ENCODE measurements at places on chromosomes 3 and 15. TPM values are rescaled to one million over a fixed set of nuclear protein-coding genes. Genes with fewer than 3 reads are reported as not detected.

PRKCI gene
- polyA plus RNA-seq, result 9.0 TPM

NPAP1 gene
- not detected for polyA plus RNA-seq

CCDC80 gene
- polyA plus RNA-seq, result 20.3 TPM

ATP13A5 gene
- polyA plus RNA-seq, result 0.07 TPM

GRCh38 chr3:99504258-99504657, 134.1 kb upstream of the COL8A1 start:
- no peak for DNase-seq

DNA sequence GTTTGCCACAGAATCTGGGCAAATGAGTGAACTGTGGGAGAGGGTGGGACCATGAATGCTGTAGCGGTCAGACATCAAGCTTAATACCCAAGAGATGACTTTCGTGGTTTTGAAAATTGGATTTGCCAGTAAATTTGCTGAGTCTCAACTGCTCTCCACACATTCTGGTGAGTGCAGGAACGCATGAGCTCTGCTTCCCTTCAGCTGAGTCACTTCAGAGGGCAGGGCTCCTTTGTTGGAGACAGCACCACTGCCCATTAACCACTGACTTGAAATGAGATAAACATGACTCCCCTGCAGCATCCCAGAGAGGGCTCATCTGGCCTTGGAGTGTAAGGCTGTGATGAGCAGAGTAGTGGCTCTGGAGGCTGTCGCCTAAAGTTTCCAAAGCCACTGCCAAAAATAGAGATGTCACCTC, 22.6 kb downstream of the RARRES1 start:
- DNase-seq, result peak; percentile 36

IL20RB gene
- 0.57 TPM for polyA plus RNA-seq

DNA sequence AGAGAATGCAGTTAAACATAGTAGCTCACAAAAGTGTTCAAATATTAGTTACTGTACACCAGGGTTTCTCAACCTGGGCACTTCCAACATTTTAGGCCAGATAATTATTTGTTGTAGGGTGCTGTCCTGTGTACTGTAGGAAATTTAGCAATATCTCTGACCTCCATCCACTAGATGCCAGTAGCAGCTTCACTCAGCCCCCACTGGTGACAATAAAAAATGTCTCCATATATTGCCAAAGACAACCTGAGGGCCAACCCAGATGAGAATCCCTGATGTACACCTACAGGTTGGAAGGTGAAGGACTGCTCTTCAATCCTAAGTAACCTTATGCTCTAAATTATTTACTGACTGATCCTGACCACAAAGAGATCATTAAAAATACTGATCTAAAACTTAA, 32.5 kb downstream of the DCUN1D1 start:
- no peak for DNase-seq

CILP gene
- polyA plus RNA-seq, result 1.3 TPM

DNA sequence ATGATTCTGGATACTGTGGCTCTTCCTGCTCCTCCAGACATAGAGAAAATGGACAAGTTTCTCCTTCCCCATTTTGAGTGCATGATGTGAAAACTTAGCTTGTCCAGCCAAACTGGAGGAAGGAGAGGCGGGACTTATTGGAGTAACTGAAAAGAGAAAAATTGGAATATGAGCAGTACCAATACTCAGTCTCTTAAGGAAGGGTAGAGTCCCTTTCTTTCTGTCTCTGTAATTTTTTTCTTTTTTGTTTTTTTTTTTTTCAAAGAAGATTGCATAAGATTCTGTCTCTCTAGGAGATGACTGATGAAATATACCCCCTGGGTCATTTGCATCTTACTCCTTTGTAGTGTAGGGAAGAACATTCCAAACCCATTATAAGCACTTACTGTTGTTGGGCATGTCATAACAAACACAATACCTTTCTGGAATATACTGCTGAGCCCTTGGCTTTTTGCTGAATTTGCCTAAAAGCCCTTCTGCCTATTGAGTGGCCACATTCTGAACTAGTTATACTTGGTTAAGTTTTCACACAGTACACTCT, 498.1 kb upstream of the TPRG1 start:
- DNase-seq, result no peak

GRCh38 chr3:48125013-48125705, 63.1 kb downstream of the CDC25A start:
- no peak for DNase-seq

ITIH3 gene
- 0.43 TPM for polyA plus RNA-seq

- no peak for DNase-seq
Measured at GRCh38 chr3:106228271-106228670, 359.5 kb upstream of the CBLB start.

FSIP1 gene
- polyA plus RNA-seq, result 0.16 TPM

Measured in right cardiac atrium (tissue), 5 donors.